ENCODE measurements at places on chromosomes 12 and 14. TPM values are rescaled to one million over a fixed set of nuclear protein-coding genes. Genes with fewer than 3 reads are reported as not detected.

- H3K4me3 ChIP-seq, result no peak overlapping the region
- H3K4me1 ChIP-seq, result no peaks in the 10 kb centered on the region
- H3K27ac ChIP-seq, result no peak overlapping the region
- no peak for DNase-seq
Observed at GRCh38 chr14:59814988-59815387, 55.6 kb downstream of the RTN1 start.

FAM222A gene
- 1.6 TPM for total RNA-seq

SERPINA5 gene
- not detected for total RNA-seq

DNA sequence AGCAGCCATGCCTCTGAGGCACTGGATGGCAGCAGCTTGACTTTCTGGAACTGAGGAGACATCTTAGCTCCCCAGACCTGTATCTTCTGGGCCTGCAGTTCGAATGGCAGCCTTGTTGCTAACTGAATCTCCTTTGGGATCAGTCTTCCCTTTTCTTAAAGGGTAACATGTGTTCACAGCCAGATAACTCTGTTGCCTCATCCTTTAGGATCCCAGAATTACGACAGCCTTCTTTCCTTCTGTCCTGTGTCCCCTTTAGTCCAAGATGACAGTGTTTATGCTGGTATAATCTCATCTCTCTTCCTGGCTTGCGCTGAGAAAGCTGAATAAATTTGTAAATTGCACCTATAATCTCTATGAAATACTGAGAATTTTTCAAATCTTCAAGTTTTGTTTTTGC lies 9.1 kb upstream of the ERC1 start:
- H3K27me3 ChIP-seq, result no peaks in the 10 kb centered on the region
- H3K27ac ChIP-seq, result no peak overlapping the region
- no peaks in the 10 kb centered on the region for H3K4me1 ChIP-seq

- H3K27me3 ChIP-seq, result no peaks in the 10 kb centered on the region
- peak overlapping the region; percentile 74 for H3K27ac ChIP-seq
- H3K4me3 ChIP-seq, result no peak overlapping the region
- no peaks in the 10 kb centered on the region for H3K36me3 ChIP-seq
- DNase-seq, result no peak
- H3K4me1 ChIP-seq, result peaks cover 68% of the 10 kb centered on the region
Observed at GRCh38 chr12:729221-729620, 23.2 kb upstream of the WNK1 start.

DNA sequence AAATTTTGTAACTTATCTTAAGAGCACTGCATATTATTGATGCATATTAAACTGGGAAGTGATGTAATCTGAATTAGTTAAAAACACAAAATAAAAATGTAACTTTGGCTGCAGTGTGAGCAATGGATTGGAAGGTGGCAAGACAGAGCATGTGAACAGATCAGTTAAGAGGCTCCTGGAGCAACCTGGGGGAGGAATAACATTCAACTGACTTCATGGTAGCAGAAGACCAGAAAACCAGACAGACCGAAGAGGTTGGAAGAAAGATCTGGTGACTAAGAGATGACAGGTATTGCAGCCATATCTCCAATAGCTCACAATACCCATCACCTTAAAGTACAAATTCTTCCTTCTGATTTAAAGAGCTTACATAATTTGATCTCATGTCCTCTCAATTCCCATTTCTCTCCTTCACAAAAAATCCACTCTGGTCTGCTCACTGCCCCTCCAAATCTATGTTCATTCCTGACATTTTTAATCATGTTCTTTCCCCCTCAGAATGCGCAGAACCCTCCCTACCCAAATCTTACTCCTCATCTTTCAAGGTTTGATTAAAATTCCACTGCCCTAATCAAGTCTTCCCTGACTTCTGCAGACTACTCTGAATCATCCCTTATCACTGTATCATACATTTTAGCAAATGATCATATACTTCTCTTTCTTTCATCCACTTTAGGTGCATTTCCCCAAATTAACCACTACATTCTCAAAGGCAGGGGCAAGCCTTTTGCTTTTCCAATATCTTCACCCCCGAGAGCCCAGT lies 51.5 kb downstream of the DUSP16 start:
- peaks cover 3% of the 10 kb centered on the region for H3K4me1 ChIP-seq
- H3K27ac ChIP-seq, result no peak overlapping the region
- DNase-seq, result no peak
- no peak overlapping the region for H3K4me3 ChIP-seq
